GM13977 (cell line): ENCODE measurements at places on chromosomes 11 and 22.
A peak's percentile ranks its signal among the peaks of the same experiment; 100 is the strongest.

DNA sequence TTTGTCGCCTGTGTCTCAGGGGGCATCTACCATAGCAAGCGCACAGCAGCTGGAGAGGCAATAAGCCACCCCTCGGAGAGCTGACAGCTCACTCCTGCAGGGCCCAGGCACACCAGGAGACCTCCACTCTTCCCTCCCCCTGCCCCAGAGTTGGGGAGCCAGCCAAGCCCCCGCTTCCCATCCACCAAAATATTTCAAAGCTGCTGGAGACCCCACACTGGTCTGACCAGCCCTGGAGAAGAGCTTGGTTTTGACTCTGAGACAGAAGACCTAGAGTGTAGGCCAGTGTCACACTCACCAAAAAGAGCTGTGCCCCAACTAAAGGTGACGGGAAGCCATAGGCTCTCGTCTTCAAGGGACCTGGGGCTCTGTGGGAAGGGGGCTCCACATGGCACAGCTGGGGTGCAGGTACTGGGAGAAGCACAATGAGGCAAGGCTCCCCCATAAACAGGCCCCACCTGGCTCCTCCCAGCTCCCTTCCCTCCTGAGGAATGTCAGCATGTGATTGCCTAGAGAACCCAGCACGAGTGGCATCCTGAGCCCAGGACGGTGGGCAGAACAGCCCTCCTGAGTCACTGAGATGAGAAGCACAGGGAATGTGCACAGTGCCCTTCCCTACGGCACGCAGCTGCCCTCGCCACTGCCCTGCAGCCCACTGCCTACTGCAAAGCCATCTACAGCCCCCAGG is 5.8 kb upstream of the GNAZ start:
- DNase-seq = no peak

GRCh38 chr22:40161194-40161593 is 16.5 kb upstream of the TNRC6B start:
- DNase-seq = no peak

- DNase-seq = peak; percentile 73
Observed at GRCh38 chr11:46381819-46382645, 563 bp downstream of the MDK start.

- no peak for DNase-seq
Observed at GRCh38 chr11:620935-621814, 3.6 kb downstream of the CDHR5 start.

- DNase-seq = no peak
Observed at GRCh38 chr11:22431106-22431505, 92.9 kb downstream of the SLC17A6 start.

GRCh38 chr11:7279676-7280075 is 28.0 kb downstream of the SYT9 start:
- DNase-seq = no peak

GRCh38 chr22:16801088-16801487 is 24.1 kb downstream of the XKR3 start:
- DNase-seq = no peak

DNA sequence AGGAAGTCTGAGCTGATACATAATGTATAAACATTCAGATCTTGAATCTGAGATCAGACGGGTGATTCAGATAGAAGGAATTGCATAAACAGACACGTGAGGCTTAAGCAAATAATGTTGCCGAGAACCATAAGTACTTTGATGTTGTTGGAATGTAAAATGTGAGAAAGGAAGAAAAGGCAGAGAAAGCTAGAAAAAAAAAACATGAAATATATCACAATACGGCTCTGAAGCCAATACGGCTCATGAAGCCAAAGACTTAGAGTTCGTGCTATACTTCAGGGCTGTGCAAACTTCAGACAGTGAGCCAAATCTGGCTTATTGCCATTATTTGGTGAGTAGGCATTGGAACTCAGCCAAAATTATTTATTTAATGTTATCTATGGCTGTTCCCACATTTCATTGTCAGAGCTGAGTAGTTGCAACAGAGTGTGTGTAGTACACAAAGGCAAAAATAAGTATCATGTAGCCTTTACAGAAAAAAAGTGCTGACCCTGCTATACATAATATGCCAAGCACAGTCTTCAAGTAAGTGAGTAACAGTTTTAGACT is 673.3 kb downstream of the CNTN5 start:
- no peak for DNase-seq

- DNase-seq = no peak
Observed at GRCh38 chr11:1301220-1302000, 8.0 kb downstream of the TOLLIP start.

DNA sequence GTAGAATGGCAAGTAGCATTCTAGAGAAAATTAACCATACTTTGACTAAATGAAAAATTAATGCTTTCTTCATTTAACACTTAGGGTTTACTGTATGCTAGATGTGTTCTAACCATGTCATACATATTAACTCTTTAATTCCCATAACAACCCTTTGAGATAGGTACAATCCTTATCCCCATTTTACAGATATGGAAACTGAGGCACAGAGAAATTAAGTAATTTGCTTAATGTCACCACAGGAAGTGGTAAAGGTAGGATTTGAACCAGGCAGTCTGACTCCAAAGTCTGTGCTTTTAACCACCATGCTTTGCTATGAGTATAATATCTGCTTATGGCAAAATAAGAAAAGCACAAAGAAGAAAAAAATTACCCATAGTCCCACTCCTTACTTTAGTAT is 59.5 kb downstream of the LIF start:
- DNase-seq = no peak

GRCh38 chr11:106998916-106999188 is 19.4 kb downstream of the GUCY1A2 start:
- DNase-seq = no peak

- DNase-seq = peak; percentile 34
Observed at GRCh38 chr11:21511835-21512440, 680.9 kb upstream of the ANO5 start.

- DNase-seq = no peak
Observed at GRCh38 chr11:106471276-106471675, 393.8 kb downstream of the AASDHPPT start.

- no peak for DNase-seq
Observed at GRCh38 chr11:127061947-127062346, 61.4 kb upstream of the KIRREL3 start.

- DNase-seq = no peak
Observed at GRCh38 chr11:114296605-114297372, 590 bp downstream of the NNMT start.

DNA sequence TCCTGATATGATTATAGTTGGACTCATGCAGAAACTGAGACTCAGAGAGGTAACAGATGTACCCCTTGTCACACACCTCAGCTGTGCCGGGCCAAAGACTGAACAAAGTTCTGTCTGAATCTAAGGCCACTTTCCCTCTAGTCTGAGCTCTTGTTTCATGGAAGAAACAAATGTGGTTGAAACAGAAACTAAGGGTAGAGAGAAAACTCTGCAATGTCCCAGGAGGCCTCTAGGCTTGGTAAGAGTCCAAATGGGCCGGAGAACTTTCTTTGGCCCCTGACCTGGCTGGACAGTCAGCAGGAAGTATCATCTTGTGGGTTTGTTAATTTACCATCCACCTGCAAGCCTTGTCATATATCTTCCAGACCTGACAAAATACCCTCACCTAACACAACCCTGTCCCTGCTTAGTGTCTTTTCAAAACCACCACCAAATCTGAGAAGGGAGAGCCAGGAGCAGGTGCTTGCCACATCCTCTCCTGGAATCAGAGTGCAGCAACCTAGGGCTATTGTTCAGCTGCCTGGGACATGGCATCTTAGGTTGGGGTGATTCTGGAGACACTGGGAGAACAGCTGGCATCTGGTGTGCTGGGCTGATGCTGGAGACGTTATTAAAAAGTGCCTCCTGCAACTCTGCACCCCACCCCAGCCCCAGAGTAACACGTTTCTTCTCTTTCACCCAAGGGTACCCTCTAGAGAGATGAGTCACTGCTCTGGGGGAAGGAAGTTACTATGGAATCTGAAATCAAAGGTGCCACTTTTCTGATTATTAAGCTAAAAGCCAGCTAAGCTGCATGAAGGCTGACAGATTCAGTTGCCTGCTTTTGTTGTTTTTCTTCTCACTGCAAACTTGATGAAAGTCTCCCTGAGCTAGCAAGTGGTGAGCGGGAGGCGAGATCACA is 126.3 kb upstream of the TIMP3 start:
- no peak for DNase-seq

GRCh38 chr11:17607083-17607429 is 60.0 kb downstream of the OTOG start:
- DNase-seq = no peak

- DNase-seq = no peak
Observed at GRCh38 chr11:13771151-13771550, 102.7 kb downstream of the FAR1 start.

DNA sequence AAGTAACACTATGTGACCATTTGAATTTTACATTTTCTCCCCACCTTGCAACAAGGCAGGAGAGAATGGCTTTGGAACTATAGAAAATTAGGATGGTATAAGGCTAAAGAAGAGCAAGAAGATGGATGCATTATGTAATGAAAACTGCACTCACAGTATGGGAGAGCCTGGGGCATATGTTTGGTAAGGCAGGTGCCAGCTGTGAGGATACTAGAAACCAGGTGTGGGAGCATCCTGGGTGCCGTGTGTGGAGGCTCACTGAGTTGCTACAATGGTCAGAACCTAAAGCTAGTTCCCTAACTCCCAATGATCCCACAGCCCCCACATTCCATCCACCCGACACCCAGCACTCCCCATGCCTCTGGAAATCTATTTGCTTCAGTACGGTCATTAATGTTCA is 42.9 kb downstream of the UBASH3B start:
- DNase-seq = no peak

DNA sequence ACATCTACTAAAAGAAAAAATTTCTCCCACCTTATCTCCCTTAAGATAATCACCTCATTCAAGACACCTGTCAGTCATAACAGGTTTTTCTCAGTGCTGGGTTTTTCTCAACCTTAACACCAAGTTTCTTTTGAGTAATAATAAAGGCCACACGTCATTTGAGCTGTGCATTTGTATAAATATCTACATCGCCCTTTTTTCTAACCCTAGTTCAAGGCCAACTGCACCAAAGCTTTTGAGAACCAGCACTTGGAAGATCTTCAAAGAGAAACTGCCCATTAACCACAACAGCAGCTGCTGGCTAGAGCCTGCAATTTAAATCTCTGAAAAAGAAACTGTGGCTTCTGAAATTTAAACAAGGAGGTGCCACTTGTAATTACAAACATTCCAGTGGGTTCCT is 6.9 kb downstream of the CADM1 start:
- peak; percentile 53 for DNase-seq

DNA sequence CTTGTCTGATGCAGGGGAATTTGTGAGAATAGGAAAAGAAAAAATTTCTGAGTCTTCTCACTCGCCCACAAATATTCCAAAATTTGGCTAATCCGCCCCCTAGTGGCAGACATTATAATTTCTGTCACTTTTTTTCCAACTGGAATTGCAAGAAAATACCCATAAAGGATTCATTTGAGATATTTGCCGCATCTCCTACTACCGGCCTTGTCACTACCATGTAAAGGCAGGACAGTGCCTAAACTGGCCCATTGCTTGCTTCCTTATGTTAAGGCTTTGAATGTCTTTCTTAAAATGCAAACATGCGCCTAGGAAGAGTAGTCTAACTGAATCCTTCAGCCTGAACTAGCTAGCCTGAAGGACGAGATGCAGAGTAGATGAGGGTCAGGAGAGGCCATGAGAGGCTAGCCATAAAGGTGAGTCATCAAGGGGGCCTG is 9.3 kb upstream of the CEP295 start:
- no peak for DNase-seq

GRCh38 chr11:120055646-120056045 is 82.3 kb downstream of the TRIM29 start:
- DNase-seq = no peak

DNA sequence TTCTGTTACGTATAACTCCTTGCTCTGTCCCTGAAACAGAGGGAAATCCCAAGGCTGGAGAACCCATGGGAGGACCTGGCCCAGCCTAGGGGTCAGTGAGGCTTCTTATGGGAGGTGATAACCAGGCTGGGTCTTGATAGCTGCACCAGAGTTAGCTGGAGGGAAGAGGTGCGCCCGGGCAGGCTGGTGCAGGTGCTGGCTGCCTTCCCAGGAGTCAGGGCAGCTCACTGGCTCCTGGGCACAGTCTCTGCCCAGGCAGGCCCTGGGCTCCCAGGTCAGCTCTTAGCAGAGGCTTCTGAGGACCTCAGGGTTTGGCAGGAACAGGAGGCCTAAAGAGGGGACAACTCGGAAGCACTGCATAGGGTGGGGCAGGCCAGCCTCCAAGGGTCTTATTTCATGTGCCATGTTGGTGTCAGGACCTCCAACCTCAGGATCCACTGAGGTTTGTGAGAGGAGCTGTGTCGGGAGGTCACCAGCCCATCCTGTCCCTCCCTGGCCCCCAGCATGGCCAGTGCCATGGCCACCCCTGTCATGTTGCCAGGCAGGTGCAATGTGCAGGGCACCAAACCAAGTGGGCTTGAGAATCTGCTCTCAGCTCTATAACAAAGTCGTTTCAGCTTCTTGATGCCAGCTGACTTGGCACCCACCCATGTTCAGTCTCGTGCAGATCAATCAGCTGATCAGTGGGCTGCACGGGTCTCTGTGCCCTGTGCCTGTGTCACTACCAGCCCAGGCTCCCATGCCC is 20.5 kb upstream of the CELSR1 start:
- no peak for DNase-seq

GRCh38 chr11:44403587-44404273 is 93.8 kb upstream of the ALX4 start:
- no peak for DNase-seq

GRCh38 chr11:91972665-91973266 is 251.9 kb upstream of the FAT3 start:
- DNase-seq = no peak

DNA sequence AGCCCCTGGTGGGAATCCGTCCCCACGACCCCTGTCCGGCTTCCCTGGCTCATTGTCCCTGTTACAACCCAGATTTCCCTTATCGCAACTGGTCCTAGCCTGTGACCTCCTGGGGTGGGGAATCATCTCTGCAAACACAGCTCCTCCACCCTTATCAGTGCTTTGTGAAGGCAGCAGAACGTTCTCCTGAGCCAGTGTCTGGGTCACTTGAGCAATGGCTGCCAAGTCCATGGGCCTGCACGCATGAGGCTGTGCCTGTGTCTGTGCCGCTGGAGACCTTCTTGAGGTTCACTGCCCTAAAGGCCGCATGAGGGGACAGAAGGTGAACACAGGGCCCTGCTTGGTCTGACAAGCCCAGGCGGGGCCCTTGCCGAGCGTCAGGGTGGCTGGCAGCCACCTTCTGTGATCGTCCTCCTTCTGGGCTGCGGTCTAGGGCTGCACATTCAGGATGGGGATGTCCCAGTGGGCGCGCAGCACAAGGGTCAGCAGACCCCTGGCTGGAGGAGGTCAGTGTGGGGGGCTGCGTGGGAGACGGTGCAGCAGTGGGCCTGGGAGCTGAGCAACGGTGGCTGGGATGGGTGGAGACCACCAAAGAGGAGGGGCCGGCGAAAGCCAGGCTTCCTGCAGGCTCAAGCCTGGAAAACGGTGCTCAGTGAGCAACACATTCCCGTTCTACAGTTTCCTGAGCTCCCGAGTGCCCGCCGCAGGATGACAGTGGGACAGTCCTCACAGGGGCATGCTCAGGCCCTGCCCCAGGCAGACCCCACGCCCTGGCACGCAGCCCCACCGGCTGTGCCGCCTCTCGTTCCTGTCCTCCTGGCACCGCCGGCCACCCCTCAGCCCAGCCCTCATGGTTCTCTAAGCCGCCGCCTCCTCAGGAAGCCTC is 74.1 kb downstream of the CDKN1C start:
- no peak for DNase-seq
